Cardiac septum (tissue), 1 donor: ENCODE measurements at places on chromosomes 7 and 10. TPM values are rescaled to one million over a fixed set of nuclear protein-coding genes. Genes with fewer than 3 reads are reported as not detected.

Gene ANKMY2
- 36.5 TPM for total RNA-seq

Gene PRKG1
- 35.6 TPM for total RNA-seq

Gene DGKI
- 7.5 TPM for total RNA-seq

Gene RALA
- total RNA-seq: 20.7 TPM

Gene ELN
- total RNA-seq: 41.2 TPM

Gene CYREN
- 24.0 TPM for total RNA-seq

Gene LRMDA
- 4.5 TPM for total RNA-seq

Gene PRF1
- total RNA-seq: 1.2 TPM

Gene AOAH
- 1.6 TPM for total RNA-seq

Gene KCNMA1
- total RNA-seq: 2.0 TPM

Gene BICC1
- total RNA-seq: 6.4 TPM

Gene RNF32
- 0.38 TPM for total RNA-seq

Gene C10orf95
- not detected for total RNA-seq

Gene OR6V1
- not detected for total RNA-seq

Gene PLAU
- 15.3 TPM for total RNA-seq

Gene NODAL
- 0.38 TPM for total RNA-seq

Gene GLCCI1
- 5.1 TPM for total RNA-seq

Gene DNMBP
- 5.6 TPM for total RNA-seq

Gene EIF3B
- total RNA-seq: 64.9 TPM

Gene AKR1D1
- total RNA-seq: not detected

Gene TAS2R4
- 0.54 TPM for total RNA-seq

Gene NXPH1
- not detected for total RNA-seq
